Peyer's patch (tissue), 4 donors: ENCODE measurements at places on chromosomes 4 and X.

GRCh38 chr4:40507977-40508376 lies 121.7 kb downstream of the RBM47 start:
- H3K27me3 ChIP-seq, result no peaks in the 10 kb centered on the region
- H3K27ac ChIP-seq, result peak overlapping the region; percentile 13
- no peaks in the 10 kb centered on the region for H3K36me3 ChIP-seq

GRCh38 chr4:166655231-166655630 lies 579.1 kb downstream of the SPOCK3 start:
- DNase-seq, result no peak
- H3K4me3 ChIP-seq, result no peak overlapping the region
- H3K27ac ChIP-seq, result no peak overlapping the region
- H3K27me3 ChIP-seq, result no peaks in the 10 kb centered on the region

GRCh38 chr4:110412354-110413065 lies 63.4 kb upstream of the ENPEP start:
- no peak for DNase-seq
- H3K36me3 ChIP-seq, result no peaks in the 10 kb centered on the region
- H3K4me1 ChIP-seq, result no peaks in the 10 kb centered on the region
- H3K27me3 ChIP-seq, result no peaks in the 10 kb centered on the region
- H3K4me3 ChIP-seq, result no peak overlapping the region

- H3K27me3 ChIP-seq, result no peaks in the 10 kb centered on the region
- H3K4me1 ChIP-seq, result no peaks in the 10 kb centered on the region
- no peak for DNase-seq
- H3K36me3 ChIP-seq, result no peaks in the 10 kb centered on the region
- H3K4me3 ChIP-seq, result no peak overlapping the region
- H3K27ac ChIP-seq, result no peak overlapping the region
Observed at GRCh38 chr4:85113706-85114105, 147.2 kb upstream of the WDFY3 start.

- no peaks in the 10 kb centered on the region for H3K27me3 ChIP-seq
- H3K27ac ChIP-seq, result no peak overlapping the region
- no peak for DNase-seq
Observed at GRCh38 chr4:18105030-18106011, 83.8 kb upstream of the LCORL start.

GRCh38 chr4:84887824-84888223 lies 78.7 kb downstream of the WDFY3 start:
- no peak overlapping the region for H3K27ac ChIP-seq
- DNase-seq, result no peak
- H3K36me3 ChIP-seq, result no peaks in the 10 kb centered on the region
- H3K4me1 ChIP-seq, result no peaks in the 10 kb centered on the region
- no peaks in the 10 kb centered on the region for H3K27me3 ChIP-seq
